ENCODE measurements at places on chromosomes 1 and 21.

DNA sequence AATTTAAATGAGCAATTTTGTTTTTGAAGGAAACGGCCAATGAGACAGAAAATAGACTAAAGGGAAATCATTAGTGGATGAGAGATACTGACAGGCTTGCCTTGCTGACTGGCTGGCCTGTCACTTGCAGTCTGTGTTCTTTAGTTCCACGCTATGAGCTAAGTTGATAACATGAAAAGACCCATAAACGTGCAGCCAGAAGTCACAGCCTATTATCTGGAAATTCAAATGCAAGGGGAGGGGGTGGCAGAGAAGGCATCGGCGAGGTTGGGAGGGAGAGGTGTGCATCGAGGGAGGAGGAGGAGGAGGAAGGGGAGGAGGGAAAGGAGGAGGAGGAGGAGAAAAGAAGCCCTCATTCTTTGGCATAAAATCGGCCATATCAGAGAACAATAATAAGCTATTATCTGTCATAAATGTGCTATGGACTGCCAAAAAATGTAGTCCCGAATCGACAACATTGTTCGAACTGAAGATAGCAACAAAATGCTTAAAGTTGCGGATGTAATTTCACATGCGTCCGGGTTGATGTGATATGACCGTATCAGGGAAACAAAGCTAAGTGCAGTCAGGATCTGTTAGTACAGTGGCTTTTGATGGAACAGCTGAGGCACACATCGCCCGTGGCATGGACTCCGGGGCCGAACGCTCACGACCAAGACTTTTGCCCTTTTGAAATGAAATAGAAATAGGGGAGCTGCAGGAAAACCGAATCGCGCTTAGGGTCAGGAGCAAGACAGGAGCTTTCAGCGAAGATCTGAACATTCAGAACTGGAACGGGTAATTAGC lies 11.6 kb upstream of the BARHL2 start:
- no peak for DNase-seq

DNA sequence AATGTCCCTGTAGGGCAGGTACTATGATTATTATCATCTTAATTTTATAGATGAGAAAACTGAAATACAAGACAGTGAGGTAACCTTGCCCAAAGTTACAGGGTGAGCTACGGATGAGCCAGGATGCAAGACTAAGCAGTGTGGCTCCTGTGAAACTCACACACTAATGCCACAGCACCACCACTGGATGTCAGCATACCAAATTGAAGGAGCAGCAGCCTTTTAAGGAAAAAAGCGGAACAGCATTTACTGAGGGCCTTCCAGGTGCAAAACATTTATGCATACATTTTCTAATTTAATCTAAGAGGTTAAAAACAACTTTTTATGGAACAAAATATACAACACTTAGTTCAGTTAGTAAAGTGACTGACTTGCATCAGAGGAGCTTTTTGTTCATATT lies 41.7 kb downstream of the SEC16B start:
- DNase-seq = peak; percentile 47

DNA sequence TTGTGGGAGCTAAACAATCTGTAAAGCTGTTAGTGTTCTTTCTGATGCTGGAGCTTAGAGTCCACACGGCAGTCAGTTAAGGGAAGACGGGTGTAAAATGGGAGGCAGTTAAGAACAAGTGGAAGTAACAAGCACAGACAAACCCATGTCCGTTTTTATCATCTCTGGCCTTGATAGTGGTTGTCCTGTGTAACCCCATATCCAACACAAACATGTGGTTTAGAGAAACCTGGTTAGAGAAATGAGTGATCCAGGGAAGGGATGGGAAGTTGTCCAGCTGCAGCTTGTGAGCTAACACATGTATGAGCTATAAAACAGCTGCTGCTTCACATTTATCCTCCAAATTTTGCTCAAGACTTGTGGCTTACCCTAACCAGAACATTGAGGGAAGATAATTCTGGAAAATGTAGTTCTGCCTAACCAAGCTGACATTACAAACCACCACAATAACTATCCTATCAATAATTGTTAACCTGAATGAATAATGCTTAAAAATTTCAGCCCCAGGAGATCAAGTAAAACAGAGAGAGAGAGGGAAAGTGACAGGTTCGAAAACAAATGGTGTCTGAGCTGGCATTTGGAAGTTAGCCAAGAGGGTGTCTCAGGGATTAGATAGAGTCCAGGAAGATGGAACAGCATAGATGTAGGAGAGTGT lies 10.6 kb upstream of the C1orf162 start:
- DNase-seq = peak; percentile 29

DNA sequence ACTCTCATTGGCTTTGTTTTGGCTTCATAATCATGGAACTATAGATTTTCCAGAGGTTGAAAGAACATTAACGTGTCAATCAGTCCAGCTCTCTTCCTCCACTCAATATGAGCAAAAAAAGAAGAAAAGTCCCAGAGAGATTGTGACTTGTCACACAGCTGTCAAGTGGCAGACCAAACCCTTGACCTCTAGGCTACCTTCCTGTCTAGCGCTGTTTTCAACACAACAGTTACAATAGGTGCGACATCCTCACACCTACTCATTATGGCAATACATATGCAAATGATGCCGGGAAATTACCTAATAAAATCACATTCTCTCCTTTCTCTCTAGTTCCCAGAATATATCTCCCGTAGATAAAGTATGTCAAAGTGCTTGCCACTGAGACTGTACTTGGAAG lies 1.1 kb downstream of the WARS2 start:
- no peak for DNase-seq

GRCh38 chr1:229199261-229200243 lies 71.4 kb upstream of the RAB4A start:
- DNase-seq = peak; percentile 34

DNA sequence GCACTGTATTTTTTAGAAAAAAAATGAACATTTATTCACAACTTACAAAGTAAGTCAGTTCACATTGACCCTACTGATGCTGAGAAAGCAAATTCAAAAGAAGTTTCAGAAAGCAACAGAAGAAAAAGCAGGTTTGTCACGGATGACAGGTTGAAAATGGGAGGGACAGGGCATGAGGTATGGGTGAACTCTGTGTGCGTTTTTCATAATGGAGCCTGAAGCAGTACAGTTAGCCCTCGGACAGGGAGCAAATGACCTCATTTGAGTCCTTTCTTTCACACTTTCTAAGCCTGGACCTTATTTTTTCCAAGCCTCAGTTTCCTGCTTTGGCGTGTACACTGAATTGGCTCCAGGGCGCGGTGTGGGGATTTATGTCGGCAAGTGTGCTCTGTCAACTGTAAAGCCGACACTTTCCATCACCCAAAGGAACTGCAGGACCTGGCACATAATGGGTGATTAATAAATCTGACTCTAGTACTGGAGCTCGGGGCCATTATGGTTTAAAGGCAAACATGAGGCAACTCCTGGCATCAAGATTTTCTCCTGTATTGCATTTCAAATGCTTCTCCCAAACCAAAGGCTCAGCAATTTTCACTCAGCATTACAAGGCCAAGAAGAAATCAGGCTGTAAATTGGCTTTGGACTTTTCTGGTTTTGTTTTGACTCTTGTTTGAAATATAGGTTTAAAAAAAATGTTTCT lies 345.5 kb upstream of the DUSP10 start:
- no peak for DNase-seq

DNA sequence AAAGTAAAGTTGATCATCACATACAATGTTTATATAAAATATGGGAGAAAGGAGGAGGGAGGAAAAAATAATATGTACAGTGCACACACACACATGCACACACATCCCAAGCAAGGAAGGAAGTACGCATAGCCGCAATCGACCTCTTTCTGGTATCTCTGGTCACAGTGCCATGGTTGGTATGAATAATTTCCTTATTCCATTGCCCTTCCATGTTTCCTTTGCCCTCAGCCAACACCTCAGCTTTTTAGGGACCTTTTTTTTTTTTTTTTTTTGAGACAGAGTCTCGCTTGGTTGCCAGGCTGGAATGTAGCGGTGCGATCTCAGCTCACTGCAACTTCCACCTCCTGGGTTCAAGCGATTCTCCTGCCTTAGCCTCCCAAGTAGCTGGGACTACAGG lies 20.6 kb downstream of the CITED4 start:
- no peak for DNase-seq

GRCh38 chr1:227273557-227273956 lies 44.7 kb downstream of the CDC42BPA start:
- peak; percentile 15 for DNase-seq

DNA sequence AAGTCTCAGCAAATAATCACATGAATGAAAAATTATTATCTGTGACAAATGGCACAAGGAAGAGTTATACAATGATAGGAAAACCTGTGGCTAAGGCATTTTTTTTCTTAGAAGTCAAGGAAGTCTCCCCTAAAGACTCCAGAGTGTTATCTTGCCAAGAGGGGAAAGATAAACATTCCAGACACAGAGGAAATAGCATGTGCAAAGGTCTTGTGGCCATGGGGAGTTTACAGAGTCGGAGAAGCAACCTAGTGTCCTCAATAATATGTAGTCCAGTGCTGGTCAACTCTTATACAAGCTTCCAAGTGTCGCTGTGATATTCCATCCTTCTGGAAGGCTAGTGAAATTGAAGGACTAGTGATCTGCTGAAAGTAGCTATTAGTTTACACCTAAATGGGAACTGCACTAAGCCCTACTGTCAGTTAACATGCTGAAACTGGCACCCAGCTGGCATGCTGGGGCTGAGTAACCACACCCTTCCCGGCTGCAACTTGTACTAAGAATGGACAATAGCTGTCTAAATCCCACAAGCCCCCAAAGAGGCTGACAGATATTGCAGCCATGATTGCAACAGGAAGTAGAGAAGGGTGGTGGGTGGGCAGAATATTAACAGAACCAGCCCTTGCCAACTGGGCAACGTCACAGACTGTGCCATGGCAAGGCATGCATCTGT lies 11.5 kb upstream of the ATP1B1 start:
- DNase-seq = no peak

DNA sequence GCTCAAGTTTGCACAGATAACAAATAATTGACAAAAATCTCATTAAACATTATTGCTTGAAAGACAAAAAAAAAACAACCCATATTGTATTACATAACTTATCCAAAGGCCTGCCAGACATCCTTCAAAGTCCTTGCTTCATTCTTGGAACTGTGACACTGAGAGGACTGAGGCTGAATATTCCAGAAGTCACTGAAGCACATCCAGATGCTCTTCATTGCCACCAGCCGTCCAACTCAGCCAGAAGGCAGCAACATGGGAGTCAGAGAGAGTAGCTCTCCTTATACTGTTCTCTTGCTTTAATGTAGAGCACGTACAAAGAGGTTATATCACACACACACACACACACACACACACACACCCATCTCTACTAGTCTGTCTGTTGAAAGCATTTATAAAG lies 755.0 kb downstream of the LTN1 start:
- DNase-seq = no peak

GRCh38 chr1:233240829-233241682 lies 54.5 kb downstream of the PCNX2 start:
- DNase-seq = peak; percentile 61

DNA sequence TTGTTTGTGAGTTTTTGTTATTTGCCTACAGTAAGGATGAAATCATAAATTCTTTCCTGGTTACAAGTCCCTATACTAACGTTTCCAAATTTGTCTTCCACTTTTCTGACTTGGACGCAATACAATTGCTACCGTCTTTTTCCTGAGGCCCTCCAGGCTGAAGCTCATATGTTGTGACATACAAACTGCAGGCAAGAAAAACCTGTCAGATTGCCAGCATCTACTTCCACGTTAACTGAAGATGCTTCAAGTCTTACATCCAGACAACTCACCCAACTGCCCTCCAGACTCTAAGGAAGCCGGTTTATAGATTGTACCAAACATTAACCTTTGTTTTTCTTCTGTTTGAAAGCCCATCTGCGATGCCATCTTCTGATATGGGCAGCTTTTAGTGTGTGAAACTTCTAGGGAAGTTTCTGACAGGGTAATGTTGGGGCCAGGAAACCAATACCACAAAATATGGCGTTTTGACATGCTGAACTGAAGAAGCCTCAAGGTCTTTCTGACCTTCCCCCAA lies 21.4 kb upstream of the RNF11 start:
- peak; percentile 62 for DNase-seq

DNA sequence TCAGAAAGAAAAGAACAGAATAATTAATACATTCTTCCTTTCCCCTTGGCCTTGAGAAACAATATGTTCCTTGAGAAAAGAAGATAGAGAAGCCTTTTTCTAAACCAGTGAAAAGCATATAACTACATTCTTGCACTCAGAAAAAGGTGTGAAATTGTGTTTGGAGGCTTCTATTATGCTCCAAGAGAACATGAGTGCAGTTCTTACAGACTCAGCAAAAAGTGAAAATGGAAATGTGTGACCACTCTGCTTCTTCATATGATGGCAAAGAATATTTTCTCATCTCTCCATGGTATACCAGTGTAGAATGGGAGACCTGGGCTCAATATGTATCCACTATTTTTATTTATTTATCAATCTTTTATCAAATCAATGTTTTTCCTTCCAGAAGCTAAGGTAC lies 43.2 kb downstream of the ALG14 start:
- no peak for DNase-seq

DNA sequence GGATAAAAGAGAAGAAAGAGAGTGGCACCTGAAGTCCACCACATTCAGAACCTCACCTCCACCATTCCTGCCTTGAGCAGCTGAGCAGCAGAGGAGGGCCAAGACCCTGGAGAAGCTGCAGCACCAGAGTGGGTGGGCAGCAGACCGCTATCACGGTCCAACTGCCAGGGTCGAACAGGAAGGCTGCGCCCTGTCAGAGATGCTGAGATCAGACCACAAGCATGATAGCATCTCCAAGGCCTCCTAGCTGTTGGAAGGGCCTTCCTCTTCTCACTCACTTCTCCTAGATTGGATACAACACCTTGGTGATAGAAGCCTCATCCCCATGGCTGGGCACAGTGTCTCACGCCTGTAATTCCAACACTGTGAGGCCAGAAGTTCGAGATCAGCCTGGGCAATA lies 12.1 kb upstream of the SLC45A3 start:
- DNase-seq = no peak

DNA sequence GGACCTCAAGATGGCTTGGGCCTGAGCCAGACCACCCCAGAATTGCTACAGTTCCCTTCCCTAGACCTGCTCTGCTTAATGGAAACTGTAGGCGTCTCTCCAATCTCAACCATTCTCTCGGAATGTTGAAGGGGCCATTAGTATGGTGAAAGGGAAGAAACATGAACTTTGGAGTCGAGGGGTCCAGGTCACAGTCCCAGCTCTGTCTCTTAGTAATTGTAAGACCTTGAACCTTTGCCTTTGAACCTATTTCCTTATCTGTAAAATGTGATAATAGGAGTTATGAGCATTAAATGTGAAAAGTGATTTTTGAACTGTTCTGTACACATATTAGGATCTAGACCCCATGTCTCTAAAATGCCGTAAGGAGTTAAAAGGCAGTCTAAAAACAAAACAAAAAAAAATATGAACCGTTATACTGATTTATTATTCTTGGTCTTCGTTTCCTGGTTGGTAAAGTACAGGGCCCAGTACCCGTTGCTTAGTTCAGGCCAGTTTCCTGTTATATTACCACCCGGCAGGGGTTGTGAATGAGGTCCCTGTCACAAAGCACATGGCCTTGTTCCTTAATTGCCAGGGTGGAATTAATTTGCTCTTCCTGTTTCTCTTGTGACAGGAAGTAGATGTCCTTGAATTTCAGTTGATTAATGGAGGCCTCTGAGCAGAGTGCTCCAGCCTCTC lies 42.3 kb downstream of the TCEANC2 start:
- DNase-seq = no peak

GRCh38 chr1:60245324-60245723 lies 171.8 kb upstream of the C1orf87 start:
- no peak for DNase-seq

Data from iris pigment epithelial cell (primary cell).